ENCODE measurements at places on chromosomes 7 and 10. TPM values are rescaled to one million over a fixed set of nuclear protein-coding genes. Genes with fewer than 3 reads are reported as not detected.

GRCh38 chr7:105875505-105875904, 894 bp downstream of the ATXN7L1 start:
- DNase-seq, result no peak

DNA sequence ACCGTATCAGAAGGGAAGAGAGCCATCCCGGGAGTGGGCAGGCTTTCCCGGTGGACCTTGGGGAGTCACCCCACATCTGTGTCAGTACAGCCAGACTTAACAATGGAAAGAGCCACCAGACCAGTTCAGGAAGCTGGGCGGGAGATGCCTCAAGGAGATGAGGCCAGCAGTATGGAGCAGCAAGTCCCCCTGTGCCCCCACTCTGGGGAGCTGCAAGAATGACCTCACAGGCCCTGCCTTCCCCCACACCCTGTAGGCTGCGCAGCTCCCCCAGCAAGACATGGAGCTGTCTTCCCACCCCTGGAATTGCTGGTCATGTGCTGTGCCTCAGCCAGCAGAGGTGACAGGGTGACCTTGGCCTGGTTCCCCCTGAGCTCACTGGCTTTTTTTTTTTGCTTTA, 76.8 kb upstream of the INSIG1 start:
- no peak for DNase-seq

DNA sequence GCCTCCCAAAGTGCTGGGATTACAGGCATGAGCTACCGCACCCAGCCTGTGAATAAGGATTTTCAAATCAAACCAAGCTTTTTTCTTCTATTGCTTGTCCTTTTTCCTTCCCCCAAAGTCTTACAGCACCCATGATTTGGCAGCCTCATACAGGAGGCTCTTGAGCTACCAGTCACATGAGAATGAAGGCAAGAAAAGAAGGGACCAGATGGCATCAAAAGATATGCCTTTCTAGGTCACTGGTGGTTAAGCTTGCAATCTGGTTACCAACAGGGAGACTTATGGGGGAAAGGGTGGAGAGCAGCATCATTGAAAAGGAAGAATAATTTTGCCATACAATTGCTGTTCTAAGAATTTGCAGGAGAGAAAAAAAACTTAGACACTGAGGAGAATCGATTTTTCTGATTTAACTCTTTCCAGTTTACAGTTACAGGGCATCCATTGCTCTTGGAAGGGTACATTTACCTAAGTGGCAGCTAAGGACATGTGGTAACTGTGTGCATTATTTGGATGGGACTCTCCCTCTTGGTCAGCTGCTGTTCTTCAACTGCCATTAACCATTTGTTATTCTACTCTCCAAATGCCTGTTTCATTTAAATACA, 29.5 kb downstream of the SMNDC1 start:
- DNase-seq, result no peak

DNA sequence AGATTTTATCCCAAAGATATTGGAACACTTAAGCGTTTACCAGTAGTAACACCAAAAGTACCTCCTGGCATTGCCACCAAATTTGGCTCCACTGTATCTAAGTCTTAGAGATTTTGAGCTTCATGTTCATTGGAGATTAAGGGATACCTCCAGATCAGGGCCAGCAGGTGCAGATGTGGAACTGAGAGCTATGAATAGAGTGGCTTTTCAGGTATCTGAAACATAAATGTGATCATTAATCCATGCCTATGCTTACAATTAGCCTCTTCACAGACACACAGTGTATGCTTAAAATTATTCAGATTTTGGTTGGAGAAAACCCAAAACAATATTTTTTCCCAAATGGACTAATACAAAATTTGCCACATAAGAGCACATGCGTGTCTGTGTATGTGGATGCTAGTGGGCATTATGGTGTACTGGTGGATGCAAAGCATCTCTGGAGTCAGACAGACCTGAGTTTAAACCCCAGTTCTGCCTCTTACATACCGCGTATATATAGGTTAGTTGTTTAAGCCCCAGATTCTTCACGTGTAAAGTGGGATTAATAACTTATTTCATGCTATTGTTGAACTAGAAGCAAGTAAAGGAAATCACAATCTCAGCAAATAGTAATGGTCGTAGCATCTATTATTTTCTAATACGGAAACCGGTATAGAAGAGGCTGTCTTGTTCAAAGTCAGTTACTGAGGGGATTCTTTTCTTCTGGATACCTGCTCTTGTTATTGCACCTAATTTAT, 6.8 kb upstream of the LRRC4 start:
- DNase-seq, result no peak

DNA sequence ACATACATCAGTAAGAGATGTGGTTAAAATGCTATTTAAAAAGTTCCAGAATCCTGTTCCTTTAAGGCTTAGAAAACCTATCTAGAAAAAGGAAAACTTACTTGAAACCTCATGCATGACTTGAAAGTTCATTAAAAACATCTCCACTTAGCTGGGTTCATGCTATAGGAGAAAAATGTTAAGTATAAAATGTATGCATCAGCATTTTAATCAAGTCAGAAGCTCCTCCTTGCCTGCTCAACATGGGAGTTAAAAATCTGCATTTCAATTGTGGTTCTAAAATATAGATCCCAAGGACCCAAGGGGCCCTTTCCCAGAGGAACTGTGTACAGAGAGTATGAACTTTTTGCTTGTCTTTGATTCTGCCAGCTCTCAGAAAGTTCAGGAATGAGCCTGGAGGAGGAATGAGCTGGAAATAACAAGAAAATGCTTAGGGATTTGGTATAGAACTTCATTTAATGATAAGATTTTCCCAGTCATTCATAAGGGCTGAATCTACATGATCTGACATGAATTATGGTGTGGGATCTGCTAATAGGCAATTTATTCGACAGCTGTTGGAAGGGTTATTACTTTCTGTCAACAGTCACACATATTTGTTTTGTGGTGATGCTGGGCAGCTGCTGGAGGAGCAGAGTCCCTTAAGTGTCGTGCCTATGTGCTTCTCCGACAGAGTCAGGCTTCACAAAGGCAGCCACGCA, 85.6 kb upstream of the MTPN start:
- DNase-seq, result no peak

The CDHR1 gene
- polyA plus RNA-seq, result 0.01 TPM

The PPP1R3A gene
- polyA plus RNA-seq, result not detected

The TOMM7 gene
- polyA plus RNA-seq, result 369 TPM

The CREB3L2 gene
- polyA plus RNA-seq, result 39.0 TPM

Measured in HepG2 (cell line).